ENCODE measurements at places on chromosomes 7 and 10. TPM values are rescaled to one million over a fixed set of nuclear protein-coding genes. Genes with fewer than 3 reads are reported as not detected.

DNA sequence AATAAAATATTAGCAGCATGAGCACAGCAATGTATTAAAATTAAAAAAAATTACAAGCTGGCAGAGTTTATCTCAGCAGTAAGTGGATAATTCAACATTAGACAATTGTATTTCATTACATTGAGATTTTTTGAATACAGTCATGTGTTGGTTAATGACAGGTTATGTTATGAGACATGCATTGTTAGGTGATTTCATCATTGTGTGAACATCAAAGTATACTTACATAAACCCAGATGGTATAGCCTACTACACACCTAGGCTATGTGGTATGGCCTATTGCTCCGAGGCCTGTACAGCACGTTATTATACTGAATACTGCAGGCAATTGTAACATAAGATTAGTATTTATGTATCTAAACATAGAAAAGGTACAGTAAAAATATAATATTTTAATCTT lies 29.7 kb downstream of the CCDC6 start:
- no peak for DNase-seq

GRCh38 chr10:30051220-30051619 lies 8.2 kb downstream of the JCAD start:
- DNase-seq: no peak

- DNase-seq: no peak
Measured at GRCh38 chr10:113583571-113583970, 30.7 kb downstream of the HABP2 start.

BHLHA15 gene
- 0.59 TPM for total RNA-seq

DNA sequence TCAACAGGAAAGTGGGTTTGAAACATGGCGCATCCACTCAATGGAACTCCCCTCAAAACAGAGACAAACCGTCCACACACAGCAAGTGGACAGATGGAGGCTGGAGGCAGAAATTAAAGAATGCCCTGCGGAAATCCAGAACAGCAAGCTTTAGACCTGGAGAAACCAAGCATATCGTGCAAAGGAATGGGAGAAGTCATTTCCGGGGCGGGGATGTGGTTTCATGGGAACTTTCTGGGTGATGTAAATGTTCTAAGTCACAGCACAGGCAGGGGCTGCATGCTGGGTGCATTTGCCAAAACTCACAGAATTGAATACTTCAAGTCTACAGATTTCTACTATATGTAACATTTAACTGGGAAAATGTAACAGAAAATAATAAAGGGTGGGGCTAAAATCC lies 213.0 kb downstream of the PTPRN2 start:
- DNase-seq: no peak

DNA sequence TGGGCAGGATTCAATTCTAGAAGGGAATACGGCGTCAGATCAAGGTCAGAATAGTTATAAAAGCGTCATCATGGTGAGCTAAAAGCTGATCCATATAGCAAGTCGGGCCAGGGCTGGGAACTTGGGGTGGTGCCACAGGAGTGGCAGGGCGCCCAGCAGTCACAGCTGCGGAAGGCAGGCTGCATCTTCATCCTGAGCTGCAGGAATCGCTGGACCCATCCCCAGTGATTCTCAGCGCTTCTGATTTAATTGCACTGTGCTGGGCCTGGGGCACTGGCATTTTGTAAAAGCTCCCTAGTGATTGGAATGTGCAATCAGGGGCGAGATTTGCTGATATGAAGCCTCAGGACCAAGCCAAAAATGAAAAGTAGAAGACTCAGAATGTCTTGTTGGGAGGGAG lies 135.3 kb downstream of the CTTNBP2 start:
- no peak for DNase-seq

VSTM2A gene
- not detected for total RNA-seq

ST8SIA6 gene
- total RNA-seq: 32.1 TPM

DNA sequence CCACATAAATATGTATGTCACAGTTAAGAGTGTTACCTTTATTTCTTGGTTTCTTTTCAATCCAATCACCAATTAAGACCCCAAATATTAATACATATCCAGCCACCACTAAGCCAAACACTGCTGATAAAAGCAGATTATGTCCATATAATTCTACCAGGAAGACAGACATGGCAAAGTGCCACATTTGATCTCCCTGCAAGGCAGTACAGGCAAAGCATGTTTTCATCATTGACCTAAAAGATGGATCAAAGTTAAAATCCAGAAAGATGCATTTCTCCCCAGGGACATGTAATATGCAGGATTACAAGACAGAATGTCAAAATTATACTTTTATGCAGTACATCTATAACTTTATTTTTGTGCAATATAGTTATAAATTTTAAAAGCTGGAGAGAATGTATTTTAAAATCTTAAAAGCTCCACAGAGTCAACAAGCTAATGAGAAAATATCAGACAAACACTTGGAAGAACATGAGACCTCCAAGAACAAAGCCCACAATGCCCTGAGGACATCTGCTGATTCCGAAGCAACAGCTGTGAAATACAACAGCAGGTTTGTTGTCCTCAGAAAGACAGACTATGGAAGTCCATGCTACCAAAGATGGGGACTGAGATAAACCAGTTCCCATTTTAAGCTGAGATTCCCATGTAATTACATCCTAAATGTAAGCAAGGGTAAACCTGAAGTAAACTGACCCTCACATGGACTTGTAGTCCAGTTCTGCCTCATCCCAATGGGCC lies 54.5 kb upstream of the TOMM7 start:
- no peak for DNase-seq

DNA sequence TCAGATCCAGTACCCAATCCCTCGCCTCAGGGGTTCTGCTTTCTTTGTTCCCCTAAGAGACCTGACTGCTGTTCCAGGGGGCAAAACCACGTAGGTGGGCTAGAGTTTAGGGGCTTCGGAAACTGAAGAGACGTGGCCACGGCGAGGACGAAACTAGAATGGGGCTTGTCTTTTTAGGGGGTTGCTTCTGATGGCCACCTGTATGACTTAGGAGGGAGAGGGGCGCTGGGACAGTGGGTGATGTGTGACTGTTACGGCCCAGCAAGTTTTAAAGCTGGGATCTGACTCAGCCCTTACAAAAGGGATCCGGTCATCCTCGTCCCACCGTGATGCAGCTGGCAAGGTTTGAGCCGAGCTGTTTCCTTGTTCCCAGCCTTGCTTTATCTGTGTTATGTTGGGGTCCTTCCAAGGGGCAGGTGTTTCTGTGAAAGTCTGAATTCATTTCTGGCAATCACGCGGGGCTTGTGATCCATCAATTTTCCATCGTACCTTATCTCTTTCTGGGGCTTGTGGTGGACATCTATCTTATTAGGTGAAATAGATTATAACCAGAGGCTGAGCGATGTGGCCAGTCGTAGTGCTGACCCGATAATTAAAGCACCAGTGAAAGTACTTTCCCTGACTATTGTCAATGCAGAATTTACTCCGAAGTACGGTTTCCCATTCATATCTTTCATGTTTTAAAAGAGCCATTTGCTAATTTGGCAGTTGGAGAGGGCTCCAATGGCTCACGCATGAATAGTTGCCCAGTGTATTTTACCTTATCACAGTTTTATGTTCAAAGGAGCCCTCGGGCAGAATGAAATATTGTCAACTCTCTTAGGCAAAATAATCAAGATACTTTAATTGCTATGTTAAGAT lies 830 bp downstream of the MET start:
- no peak for DNase-seq

GRIFIN gene
- total RNA-seq: not detected

DNA sequence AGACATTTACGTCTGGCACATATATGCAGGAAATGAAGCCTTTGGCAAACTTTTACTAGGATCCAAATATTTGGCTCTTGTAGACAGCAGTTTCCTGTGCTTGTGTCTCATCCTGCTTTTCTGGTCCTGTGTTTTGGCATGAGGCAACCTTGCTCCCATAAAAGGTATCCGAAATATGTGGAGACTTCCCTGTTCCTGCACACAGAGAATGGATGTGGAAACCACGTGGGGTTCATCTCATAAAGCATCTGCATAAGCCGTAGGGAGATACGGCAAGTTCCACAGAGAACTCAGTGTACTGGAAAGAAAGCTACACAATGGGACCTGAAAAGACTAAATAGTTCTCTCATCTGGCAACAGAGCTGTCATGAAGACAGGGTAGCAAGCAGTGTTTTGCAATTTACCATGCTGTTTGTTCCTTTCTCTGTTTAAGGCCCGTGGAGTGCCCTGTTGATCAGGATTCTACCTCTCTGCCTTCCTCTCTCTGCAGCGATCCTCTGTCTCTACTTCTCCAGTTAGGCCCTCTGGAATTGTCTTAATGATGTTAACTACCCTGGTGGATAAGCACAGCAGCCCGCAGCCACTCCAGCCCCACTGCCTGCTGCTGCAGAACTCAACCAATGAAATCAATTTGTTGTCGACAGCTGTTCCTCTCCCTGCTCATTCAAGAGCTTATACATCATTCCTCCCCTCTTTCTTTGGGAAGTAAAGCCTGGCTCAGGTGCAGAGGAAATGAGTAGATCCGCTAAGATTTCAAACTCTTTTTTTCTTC lies 293.6 kb downstream of the CSTF2T start:
- DNase-seq: peak; percentile 80

DNA sequence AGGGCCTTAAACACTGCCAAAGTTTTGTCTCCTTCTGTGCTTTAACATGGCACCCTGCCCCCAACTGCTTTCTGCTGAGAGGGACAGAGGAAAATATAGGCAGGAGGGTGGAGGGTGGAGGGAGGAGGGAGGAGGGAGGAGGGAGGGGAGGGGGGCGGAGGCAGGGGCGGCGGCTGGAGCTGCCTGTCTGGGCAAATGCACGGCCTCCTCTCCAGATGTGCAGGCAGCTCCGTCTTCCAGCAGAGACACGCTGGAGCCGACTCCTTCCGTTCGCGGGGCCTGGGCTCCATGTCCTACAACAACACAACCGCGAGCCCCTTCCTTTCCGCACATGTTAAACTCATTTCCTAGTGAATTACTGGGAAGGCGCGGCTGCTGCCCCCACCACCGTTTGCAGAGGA lies 14.2 kb downstream of the EBF3 start:
- DNase-seq: peak; percentile 48

- no peak for DNase-seq
Measured at GRCh38 chr7:140049339-140050024, 13.3 kb downstream of the PARP12 start.

OR2A7 gene
- total RNA-seq: 14.7 TPM

DNA sequence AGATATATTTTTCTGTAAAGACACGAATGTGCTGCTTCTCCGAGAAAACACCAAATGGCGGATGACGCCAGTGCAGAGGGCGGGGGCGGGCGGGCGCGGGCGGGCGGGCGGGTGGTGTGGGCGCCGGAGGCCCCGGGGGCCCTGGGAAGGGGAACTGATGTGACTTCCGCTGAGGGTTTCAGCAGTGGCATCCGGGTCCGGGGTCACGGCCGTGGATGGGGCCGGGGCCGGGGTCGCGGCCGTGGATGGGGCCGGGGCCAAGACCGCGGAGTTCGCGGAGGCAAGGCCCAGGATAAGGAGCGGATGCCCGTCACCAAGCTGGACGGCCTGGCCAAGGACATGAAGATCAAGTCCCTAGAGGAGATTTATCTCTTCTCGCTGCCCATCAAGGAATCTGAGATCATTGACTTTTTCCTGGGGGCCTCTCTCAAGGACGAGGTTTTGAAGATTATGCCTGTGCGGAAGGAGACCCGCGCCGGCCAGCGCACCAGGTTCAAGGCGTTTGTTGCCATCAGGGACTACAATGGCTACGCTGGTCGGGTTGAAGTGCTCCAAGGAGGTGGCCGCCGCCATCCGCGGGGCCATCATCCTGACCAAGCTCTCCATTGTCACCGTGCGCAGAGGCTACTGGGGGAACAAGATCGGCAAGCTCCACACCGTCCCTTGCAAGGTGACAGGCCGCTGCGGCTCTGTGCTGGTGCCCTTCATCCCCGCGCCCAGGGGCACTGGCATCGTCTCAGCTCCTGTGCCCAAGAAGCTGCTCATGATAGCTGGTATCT lies 20.3 kb upstream of the IGF2BP3 start:
- no peak for DNase-seq

- DNase-seq: no peak
Measured at GRCh38 chr7:4606797-4607196, 75.3 kb upstream of the FOXK1 start.

DNA sequence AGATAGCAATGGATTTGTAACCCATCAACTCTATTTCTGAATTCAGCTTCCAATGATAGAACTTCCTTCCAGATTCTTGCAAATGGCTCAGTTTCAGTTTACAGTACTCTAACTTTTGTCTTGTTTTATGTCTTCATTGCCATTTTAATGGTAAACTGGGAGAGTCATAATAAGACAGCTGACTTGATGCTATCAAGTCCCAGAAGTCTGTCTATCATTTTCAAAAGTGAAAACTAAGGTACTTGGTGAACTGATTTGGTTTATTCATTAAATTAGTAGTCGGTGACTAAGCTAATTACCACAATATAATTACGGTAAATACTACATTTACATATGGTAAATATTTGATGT lies 25.0 kb downstream of the RTKN2 start:
- DNase-seq: no peak

- DNase-seq: no peak
Measured at GRCh38 chr7:51732951-51733350, 416.3 kb upstream of the COBL start.

- no peak for DNase-seq
Measured at GRCh38 chr7:38632411-38632810, 1.2 kb upstream of the AMPH start.

ABCB4 gene
- total RNA-seq: 2.8 TPM

HPSE2 gene
- 8.0 TPM for total RNA-seq

DNA sequence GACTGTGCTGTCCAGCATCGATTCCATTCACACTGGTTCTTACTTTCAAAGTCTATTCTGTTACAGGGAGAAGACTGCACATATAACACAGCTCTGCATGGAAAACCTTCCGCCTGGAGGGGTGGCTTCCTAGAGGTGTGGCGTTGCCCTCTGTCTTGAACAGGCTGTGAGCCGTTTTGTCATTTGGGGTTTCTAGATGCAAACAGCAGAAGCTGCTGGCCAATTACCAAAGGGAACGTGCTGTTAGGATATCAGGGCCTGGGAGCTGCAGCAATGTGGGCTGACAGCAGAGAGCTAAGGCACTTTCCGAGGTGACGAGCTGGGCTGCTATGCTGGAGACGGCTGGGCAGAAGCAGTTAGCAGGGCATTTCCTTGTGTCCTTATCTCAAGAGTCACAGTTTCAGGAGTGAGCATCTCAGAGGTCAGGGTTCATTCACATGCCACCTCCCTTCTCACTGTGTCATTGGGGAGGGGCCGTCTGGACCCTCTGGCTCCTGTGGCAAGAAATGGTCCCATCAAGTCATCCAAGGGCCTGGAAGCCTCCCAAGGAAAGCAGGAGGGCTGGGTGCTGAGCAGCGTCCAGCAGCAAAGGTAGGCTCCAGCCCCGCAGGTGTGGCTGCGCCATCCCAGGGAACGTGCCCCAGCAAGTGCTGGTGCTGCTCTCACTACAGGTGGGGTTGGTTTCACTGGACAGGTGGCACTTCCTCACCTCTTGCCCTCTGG lies 106.5 kb downstream of the WDR37 start:
- DNase-seq: no peak

DNA sequence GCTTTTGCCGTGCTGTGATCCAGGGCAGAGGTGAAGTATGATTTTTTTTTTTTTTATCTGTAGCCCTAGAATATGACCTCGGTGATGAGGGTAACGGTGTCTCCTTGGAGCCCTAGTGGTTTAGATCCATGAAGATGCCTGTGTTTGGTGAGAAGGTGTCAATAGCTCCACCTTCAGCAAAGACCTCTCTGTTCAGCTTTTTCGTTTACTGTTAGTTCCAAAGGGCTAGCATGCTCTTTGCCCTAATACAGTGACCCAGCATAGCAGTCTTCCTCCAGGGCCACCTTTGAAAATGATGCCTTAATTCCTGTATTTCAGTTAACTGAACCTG lies 746 bp upstream of the MRPS16 start:
- DNase-seq: no peak
